ENCODE measurements at places on chromosomes 4 and X. TPM values are rescaled to one million over a fixed set of nuclear protein-coding genes. Genes with fewer than 3 reads are reported as not detected.
A peak's percentile ranks its signal among the peaks of the same experiment; 100 is the strongest.

GRCh38 chr4:184785813-184786212 lies 40.0 kb downstream of the ACSL1 start:
- H3K27ac ChIP-seq: no peak overlapping the region
- H3K4me1 ChIP-seq: no peaks in the 10 kb centered on the region
- H3K36me3 ChIP-seq: peaks cover 10% of the 10 kb centered on the region
- no peak for DNase-seq
- no peaks in the 10 kb centered on the region for H3K27me3 ChIP-seq

GRCh38 chr4:154478547-154478946 lies 13.1 kb downstream of the DCHS2 start:
- no peak overlapping the region for H3K27ac ChIP-seq
- no peak for DNase-seq
- H3K4me3 ChIP-seq: no peak overlapping the region
- no peaks in the 10 kb centered on the region for H3K4me1 ChIP-seq
- peaks cover 8% of the 10 kb centered on the region for H3K27me3 ChIP-seq

- peaks cover 7% of the 10 kb centered on the region for H3K4me1 ChIP-seq
- no peaks in the 10 kb centered on the region for H3K27me3 ChIP-seq
- no peaks in the 10 kb centered on the region for H3K36me3 ChIP-seq
- H3K4me3 ChIP-seq: peak overlapping the region; percentile 5
These were observed 59.8 kb downstream of the AGTR2 start for GRCh38 chrX:116230130-116230898.

DNA sequence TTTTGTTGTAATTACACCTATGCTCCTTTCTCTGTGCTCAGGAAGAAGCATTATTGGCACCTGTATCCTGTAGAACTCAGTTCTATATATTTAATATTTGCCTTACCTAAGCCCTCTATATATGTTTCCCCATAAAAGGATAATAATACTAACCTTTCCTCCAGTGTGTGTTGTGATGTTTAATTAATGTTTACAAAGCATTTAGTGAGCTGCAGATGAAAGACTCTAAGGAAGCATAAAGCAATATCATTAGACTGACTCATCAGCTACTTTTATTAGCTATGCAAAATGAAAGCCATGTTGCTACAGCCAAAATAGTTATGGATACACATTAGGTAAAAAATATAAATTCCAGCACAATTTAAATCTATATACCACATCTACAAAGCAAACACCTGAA lies 93.6 kb upstream of the PTPN13 start:
- no peak overlapping the region for H3K27ac ChIP-seq
- H3K4me3 ChIP-seq: no peak overlapping the region
- no peak for DNase-seq
- H3K27me3 ChIP-seq: no peaks in the 10 kb centered on the region
- peaks cover 14% of the 10 kb centered on the region for H3K4me1 ChIP-seq
- H3K36me3 ChIP-seq: no peaks in the 10 kb centered on the region

GRCh38 chrX:136725441-136726104 lies 55.2 kb downstream of the ARHGEF6 start:
- no peaks in the 10 kb centered on the region for H3K4me1 ChIP-seq
- no peaks in the 10 kb centered on the region for H3K36me3 ChIP-seq
- DNase-seq: no peak
- no peak overlapping the region for H3K4me3 ChIP-seq

- H3K36me3 ChIP-seq: no peaks in the 10 kb centered on the region
- DNase-seq: no peak
- H3K27me3 ChIP-seq: no peaks in the 10 kb centered on the region
- no peaks in the 10 kb centered on the region for H3K4me1 ChIP-seq
- H3K4me3 ChIP-seq: no peak overlapping the region
- no peak overlapping the region for H3K27ac ChIP-seq
These were observed 40.0 kb upstream of the CASK start for GRCh38 chrX:41963348-41963747.

DNA sequence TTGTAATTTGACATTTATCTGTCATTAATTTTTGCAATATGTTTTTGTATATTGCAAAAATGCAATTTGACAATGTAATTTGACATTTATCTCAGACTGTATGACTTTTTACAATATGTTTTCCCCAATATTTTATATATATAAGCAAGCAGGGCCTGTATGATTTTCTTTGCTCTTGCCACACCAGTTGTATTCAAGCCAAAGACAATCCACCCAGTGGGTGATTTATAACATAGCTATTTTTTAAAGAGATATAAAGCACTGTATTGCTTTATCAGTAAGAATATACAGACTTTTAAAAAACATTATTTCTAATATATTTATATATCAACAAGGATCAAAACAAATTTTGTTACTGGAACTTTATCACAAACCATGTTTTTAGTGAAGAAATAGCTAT lies 47.3 kb downstream of the SLIT2 start:
- no peak overlapping the region for H3K4me3 ChIP-seq
- no peaks in the 10 kb centered on the region for H3K36me3 ChIP-seq
- DNase-seq: no peak
- no peaks in the 10 kb centered on the region for H3K27me3 ChIP-seq

- H3K4me1 ChIP-seq: peaks cover 4% of the 10 kb centered on the region
- no peak overlapping the region for H3K27ac ChIP-seq
- H3K36me3 ChIP-seq: no peaks in the 10 kb centered on the region
- no peaks in the 10 kb centered on the region for H3K27me3 ChIP-seq
These were observed 3.5 kb upstream of the VMA21 start for GRCh38 chrX:151393514-151393913.

DNA sequence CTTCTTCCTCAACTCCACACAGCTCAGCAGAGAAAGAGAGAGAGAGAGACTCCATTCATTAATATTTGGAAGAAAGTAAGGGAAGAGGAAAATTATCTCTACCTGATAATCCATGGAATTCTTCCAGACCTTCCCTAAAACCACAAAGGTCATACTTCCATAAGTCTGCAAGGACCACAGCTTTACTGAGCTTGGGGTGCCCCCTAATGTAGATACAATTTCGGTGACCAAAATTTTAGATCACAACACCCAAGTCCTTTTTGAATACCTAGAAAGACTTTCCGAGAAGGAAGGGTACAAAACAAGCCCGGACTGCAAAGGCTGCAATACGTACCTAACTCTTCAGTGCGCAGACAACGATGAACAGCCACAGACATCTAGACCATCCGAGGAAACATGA lies 523.9 kb downstream of the GLUD2 start:
- H3K4me3 ChIP-seq: no peak overlapping the region
- no peak overlapping the region for H3K27ac ChIP-seq
- H3K36me3 ChIP-seq: no peaks in the 10 kb centered on the region
- H3K4me1 ChIP-seq: no peaks in the 10 kb centered on the region
- DNase-seq: no peak

GRCh38 chrX:109776986-109777385 lies 43.9 kb upstream of the ACSL4 start:
- no peaks in the 10 kb centered on the region for H3K27me3 ChIP-seq
- H3K4me3 ChIP-seq: no peak overlapping the region
- no peaks in the 10 kb centered on the region for H3K36me3 ChIP-seq
- H3K4me1 ChIP-seq: peaks cover 21% of the 10 kb centered on the region
- no peak for DNase-seq

GRCh38 chr4:17103231-17103630 lies 204.8 kb upstream of the LDB2 start:
- DNase-seq: no peak
- H3K4me3 ChIP-seq: no peak overlapping the region

DNA sequence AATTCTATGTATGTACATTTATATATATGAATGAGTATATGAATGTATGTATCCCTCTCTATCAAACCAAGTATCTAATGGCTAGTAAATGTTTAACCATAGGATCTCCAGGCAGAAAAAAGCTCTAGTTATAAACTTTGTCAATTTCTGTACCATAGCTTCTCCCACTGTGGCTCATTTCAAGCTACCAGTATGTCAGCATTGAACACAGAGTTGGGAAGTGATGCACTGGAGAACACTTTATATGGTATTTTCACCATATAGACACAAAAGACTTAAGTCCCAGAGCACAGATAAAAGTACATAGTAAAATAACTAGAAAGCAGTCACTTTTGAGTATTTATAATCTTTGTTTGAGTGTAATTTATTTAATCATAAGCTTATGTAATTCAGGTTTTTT lies 53.9 kb upstream of the ATP8A1 start:
- peak overlapping the region; percentile 51 for H3K27ac ChIP-seq
- no peaks in the 10 kb centered on the region for H3K36me3 ChIP-seq
- no peak for DNase-seq
- H3K4me1 ChIP-seq: peaks cover 31% of the 10 kb centered on the region

- no peaks in the 10 kb centered on the region for H3K27me3 ChIP-seq
- H3K36me3 ChIP-seq: no peaks in the 10 kb centered on the region
- no peak overlapping the region for H3K4me3 ChIP-seq
- peaks cover 34% of the 10 kb centered on the region for H3K4me1 ChIP-seq
These were observed 89.3 kb downstream of the MGST2 start for GRCh38 chr4:139754938-139755337.

DNA sequence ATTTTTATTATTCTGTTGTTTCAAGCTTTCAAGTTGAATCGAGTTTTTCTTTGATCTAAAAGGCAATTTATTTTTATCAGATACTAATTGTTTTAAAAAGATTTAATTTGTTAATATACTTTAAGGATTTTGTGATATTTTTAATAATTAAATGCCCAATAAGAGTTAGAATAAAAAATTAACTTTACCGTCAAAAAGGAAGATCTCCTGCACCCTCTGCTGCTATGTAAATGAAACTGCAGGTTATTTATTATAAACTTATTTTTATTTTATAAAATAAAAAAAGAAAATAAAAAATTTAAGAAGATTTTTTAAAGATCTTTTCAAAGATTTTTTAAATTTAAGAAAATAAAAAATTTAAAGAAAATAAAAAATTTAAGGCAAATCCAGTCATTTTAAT lies 166.1 kb downstream of the CCSER1 start:
- H3K4me3 ChIP-seq: no peak overlapping the region
- DNase-seq: no peak
- no peaks in the 10 kb centered on the region for H3K27me3 ChIP-seq

GRCh38 chr4:109411964-109412363 lies 21.7 kb upstream of the SEC24B start:
- H3K4me3 ChIP-seq: no peak overlapping the region
- peaks cover 9% of the 10 kb centered on the region for H3K4me1 ChIP-seq
- H3K27ac ChIP-seq: no peak overlapping the region

DNA sequence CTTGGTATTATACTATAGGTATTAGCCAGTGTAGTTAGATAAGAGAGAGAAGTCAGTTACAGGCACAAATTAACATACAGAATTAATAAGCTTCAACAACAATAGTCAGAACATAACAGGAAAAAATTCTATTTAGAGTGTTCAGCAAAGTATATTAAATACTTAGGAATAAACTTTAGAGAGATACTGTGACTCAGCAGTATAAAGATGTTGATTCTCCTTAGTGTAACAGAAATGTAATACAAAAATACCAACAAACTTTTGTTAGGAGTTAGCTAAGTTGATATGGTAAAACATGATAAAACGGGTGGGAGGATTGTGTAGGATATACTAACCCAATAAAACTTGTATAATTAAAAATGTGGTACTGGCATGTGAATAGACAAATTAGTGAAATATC lies 154.3 kb downstream of the DIPK2B start:
- H3K36me3 ChIP-seq: peaks cover 6% of the 10 kb centered on the region
- no peaks in the 10 kb centered on the region for H3K27me3 ChIP-seq
- DNase-seq: no peak
- no peaks in the 10 kb centered on the region for H3K4me1 ChIP-seq

DNA sequence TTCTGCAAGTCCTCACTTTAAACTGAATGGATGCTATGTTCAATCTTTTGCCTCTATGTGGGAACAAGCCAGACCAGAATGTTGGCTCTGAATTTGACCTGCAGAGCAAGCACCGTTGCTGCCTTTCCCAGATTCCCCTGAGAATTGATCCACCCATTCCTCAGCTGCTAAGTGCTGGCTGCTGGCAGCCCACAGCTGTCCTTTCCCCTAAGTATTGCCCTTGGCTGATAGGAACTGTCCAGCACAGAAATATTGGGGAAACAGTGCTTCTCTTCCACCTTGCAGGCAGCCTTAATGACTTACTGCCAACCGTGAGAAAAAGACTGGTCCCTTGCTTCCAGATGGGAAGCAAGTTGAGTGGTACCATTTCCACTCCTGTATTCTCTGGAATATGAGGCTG lies 475.9 kb downstream of the PDHA2 start:
- no peaks in the 10 kb centered on the region for H3K36me3 ChIP-seq
- no peaks in the 10 kb centered on the region for H3K4me1 ChIP-seq
- H3K27ac ChIP-seq: no peak overlapping the region

GRCh38 chr4:79987401-79987800 lies 85.6 kb downstream of the ANTXR2 start:
- no peaks in the 10 kb centered on the region for H3K27me3 ChIP-seq
- H3K27ac ChIP-seq: no peak overlapping the region
- no peak overlapping the region for H3K4me3 ChIP-seq
- no peak for DNase-seq
- H3K36me3 ChIP-seq: no peaks in the 10 kb centered on the region
- H3K4me1 ChIP-seq: no peaks in the 10 kb centered on the region

GRCh38 chrX:74515356-74515755 lies 94.1 kb downstream of the SLC16A2 start:
- H3K36me3 ChIP-seq: no peaks in the 10 kb centered on the region

GRCh38 chr4:124262211-124263179 lies 450.0 kb downstream of the ANKRD50 start:
- no peak overlapping the region for H3K27ac ChIP-seq
- H3K4me3 ChIP-seq: no peak overlapping the region
- no peaks in the 10 kb centered on the region for H3K36me3 ChIP-seq
- H3K27me3 ChIP-seq: peaks cover 3% of the 10 kb centered on the region
- DNase-seq: no peak

GRCh38 chr4:41967392-41967791 lies 14.2 kb upstream of the DCAF4L1 start:
- H3K4me1 ChIP-seq: no peaks in the 10 kb centered on the region
- H3K36me3 ChIP-seq: no peaks in the 10 kb centered on the region

GRCh38 chr4:82398263-82398662 lies 24.5 kb upstream of the HNRNPD start:
- H3K27ac ChIP-seq: no peak overlapping the region
- H3K36me3 ChIP-seq: no peaks in the 10 kb centered on the region
- H3K4me1 ChIP-seq: no peaks in the 10 kb centered on the region
- H3K27me3 ChIP-seq: no peaks in the 10 kb centered on the region
- no peak overlapping the region for H3K4me3 ChIP-seq

GRCh38 chr4:11634283-11634682 lies 205.6 kb upstream of the HS3ST1 start:
- peak overlapping the region; percentile 44 for H3K27ac ChIP-seq
- H3K27me3 ChIP-seq: no peaks in the 10 kb centered on the region
- no peaks in the 10 kb centered on the region for H3K36me3 ChIP-seq
- no peak overlapping the region for H3K4me3 ChIP-seq

- no peak overlapping the region for H3K4me3 ChIP-seq
- no peaks in the 10 kb centered on the region for H3K4me1 ChIP-seq
- no peaks in the 10 kb centered on the region for H3K36me3 ChIP-seq
- peaks cover 17% of the 10 kb centered on the region for H3K27me3 ChIP-seq
- no peak for DNase-seq
- no peak overlapping the region for H3K27ac ChIP-seq
These were observed 14.7 kb downstream of the EXOC1L start for GRCh38 chr4:55834086-55834795.

The TCEAL6 gene
- not detected for total RNA-seq

The TASL gene
- total RNA-seq: not detected

The ODAM gene
- 0.90 TPM for total RNA-seq

The ARX gene
- total RNA-seq: 12.1 TPM

The FHIP1A gene
- total RNA-seq: 13.2 TPM

The HHIP gene
- total RNA-seq: 29.6 TPM

The RAB33A gene
- total RNA-seq: 1.8 TPM

The IGFBP7 gene
- 63.0 TPM for total RNA-seq

The UGT2B10 gene
- 0.45 TPM for total RNA-seq

The LGI2 gene
- 1.1 TPM for total RNA-seq

The ETDA gene
- total RNA-seq: not detected

The BTC gene
- total RNA-seq: 1.4 TPM

The DCLK2 gene
- total RNA-seq: 24.9 TPM

The HS6ST2 gene
- 46.4 TPM for total RNA-seq

The FOXR2 gene
- not detected for total RNA-seq

The TENM3 gene
- 49.3 TPM for total RNA-seq

The FSTL5 gene
- total RNA-seq: 3.6 TPM

The GRK4 gene
- 9.3 TPM for total RNA-seq

The FGF13 gene
- total RNA-seq: 13.4 TPM

Measured in type B pancreatic cell (in vitro differentiated cells).